ENCODE measurements at places on chromosomes 7 and 10. TPM values are rescaled to one million over a fixed set of nuclear protein-coding genes. Genes with fewer than 3 reads are reported as not detected.

The ZC3HAV1L gene
- total RNA-seq: 2.0 TPM

The ASIC3 gene
- total RNA-seq: 19.7 TPM

The C7orf33 gene
- total RNA-seq: not detected

The RAPGEF5 gene
- 0.23 TPM for total RNA-seq

The TMEM60 gene
- total RNA-seq: 7.1 TPM

The GALNT17 gene
- total RNA-seq: not detected

The MYO3A gene
- total RNA-seq: not detected

The ETV1 gene
- not detected for total RNA-seq

The DDX56 gene
- total RNA-seq: 92.7 TPM

The GDF2 gene
- total RNA-seq: not detected

The NEUROG3 gene
- 0.18 TPM for total RNA-seq

DNA sequence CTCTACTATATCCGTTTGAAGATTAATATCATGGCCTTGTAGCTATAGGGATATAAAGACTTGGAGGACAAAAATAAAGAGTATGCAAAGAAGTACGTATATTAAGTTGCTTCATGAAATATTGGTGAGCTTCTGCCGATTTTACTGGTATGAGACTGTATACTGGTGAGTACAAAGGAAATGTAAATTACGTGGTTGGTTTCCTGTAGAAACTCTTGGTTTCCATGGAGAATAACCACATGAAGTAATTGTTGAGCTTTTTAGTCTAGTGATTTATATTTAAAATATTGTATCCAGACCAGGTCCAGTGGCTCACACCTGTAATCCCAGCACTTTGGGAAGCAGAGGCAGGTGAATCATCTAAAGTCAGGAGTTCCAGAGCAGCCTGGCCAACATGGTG is 32.2 kb upstream of the GLI3 start:
- no peak for DNase-seq

DNA sequence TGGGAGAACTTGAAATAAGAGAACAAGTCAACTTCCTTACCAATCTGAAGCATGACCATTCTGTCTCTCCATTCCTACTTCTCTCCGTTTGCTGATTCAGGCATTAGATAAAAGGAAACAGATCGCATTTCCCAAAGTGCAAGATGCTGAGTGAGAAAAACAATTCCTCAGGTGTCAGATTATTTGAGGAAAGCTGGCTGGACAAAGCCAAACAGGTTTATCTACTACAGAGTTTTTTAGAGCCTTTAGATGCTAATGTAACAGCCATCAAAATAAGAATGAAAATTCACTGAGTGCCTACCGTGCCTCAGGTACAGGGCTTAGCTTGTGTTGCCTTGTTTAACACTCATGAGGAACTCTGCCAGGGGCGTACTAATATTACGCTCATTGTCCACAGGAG is 135.9 kb upstream of the MBL2 start:
- no peak for DNase-seq

GRCh38 chr7:112692333-112692732 is 97.9 kb downstream of the TMEM168 start:
- no peak for DNase-seq

- no peak for DNase-seq
Observed at GRCh38 chr7:93890041-93890463, 501 bp downstream of the TFPI2 start.

DNA sequence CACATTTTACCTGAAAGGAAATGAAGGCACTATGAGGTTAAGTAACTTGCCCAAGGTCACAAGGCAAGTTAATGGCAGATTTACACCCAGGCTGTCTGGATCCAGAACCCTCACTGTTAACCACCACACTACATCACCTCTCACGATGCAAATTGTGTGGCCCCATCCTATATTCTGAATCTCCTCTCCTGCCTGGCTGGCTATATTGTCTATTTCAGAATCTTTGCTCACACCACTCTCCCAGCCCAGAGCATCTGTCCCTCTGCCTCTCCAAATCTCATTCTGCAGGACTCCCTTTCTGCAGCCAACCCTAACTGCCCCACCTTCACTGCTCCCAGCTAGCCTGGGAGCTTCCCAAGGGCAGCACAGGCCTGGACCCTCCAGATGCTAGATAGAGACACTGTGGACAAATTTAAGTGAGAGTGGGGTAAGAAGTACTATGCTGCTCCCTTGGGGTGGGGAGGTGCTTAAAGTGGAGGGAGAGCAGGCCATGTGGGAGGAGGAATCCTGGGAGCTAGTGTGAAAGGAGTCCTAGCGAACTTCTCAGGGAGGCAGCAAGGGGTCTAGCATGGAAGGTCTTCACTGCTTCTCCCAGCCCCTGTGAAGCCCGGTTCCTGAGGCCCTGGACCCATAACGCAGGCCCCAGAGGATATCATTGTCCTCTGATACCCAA is 786 bp downstream of the CUEDC2 start:
- DNase-seq: no peak

DNA sequence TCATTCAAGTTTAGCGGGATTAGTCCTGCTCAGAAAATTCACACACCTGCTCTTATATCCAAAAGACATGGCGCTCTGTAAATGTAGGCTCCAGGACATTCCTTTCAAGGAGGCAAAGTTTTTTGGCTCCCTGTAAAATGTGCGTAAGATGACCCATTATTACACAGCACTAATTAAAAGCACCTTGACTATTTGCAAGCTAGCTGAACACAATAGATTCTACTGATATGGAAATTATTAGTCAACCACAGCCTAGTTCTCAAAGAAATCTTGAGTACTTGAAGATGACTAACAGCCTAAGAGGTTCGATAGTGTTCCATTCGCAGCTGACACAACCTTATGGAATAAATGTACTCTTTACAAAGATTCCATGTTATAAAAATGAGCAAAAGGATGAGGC is 175.2 kb downstream of the BMPER start:
- no peak for DNase-seq

DNA sequence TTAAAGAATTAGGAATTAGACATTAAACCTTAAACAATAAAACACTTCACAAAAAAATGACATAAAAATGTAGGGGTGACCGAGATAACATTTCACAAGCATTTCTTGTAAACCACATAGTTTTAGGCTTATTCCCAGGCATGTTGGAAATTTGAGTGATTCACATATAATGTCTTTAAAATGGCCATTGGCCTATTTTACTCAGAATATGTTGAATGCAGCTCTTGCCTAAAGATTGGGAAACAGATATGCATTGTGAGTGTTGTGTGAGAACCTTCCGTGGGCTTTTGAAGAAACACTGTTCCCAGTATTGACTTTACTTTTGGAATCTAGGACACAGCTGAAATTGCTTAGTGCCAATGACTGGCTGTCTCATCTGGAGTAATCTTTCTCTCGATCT is 79.6 kb downstream of the ARL5B start:
- DNase-seq: no peak

GRCh38 chr7:79272066-79272669 is 181.3 kb downstream of the MAGI2 start:
- no peak for DNase-seq

DNA sequence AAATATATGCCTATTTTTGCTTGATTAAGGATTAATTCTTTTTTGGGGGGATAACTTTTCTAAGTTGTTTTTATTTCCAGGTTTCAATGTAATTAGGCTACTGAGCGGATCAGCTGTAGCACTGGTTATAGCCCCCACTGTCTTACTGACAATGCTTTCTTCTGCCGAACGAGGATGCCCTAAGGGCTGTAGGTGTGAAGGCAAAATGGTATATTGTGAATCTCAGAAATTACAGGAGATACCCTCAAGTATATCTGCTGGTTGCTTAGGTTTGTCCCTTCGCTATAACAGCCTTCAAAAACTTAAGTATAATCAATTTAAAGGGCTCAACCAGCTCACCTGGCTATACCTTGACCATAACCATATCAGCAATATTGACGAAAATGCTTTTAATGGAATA is 1.0 kb downstream of the LRRTM3 start:
- no peak for DNase-seq

GRCh38 chr7:44408596-44408995 is 81.9 kb downstream of the NUDCD3 start:
- DNase-seq: no peak

DNA sequence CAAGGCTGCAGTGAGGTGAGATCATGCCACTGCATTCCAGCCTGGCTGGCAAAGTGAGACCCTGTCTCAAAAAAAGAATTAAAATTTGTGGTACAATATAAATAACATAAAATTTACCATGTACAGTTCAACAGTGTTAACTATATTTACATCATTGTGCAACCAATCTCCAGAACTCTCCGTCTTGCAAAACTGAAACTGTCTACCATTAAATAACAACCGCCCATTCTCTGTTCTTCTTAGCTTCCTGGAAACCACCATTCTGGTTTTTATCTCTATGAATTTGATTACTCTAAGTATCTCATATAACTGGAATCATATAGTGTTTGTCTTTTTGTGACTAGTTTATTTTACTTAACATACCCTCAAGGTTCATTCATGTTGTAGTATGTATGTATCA is 167.6 kb downstream of the AUTS2 start:
- DNase-seq: no peak

DNA sequence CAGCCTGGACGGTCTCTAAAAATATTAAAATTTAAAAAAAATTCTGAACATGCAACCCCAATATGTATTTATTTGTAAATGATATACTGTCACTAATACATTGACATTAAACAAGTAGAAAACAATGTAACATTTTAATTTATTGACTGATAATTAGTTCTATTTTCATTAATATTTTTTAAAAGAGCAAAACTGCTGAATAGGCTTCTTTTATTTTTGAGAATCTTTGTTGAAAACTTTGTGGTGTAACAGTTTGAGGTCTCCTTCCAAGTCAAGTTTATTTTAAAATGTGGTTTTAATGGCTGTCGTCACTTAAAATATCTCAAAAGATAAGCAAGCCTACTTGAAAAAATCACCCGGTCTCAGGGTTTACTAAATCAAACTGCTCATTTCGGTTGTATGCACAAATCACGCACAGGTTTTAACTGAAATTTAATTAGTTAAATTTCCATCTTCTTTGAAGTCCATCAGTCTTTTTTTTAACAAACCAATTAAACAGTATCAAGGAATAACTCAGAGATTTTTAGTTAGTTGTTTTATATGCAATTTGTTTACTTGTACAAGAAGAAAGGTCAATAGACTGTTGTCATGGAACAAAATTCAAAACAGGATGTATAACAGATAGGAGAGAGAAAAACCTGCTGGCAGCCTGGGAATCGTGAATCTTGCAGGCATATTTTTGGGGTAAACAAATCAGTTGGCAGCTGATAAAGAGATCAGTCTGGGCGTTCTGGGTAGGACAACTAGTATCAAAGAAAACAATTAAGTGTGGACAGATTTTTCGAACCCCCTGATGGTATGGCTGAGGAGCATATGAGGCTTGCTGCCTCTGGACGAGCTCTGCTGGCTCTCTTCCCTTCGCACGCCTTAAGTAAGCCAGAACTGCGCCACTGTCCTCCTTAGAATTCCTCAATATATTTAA is 9.7 kb upstream of the EDRF1 start:
- no peak for DNase-seq

DNA sequence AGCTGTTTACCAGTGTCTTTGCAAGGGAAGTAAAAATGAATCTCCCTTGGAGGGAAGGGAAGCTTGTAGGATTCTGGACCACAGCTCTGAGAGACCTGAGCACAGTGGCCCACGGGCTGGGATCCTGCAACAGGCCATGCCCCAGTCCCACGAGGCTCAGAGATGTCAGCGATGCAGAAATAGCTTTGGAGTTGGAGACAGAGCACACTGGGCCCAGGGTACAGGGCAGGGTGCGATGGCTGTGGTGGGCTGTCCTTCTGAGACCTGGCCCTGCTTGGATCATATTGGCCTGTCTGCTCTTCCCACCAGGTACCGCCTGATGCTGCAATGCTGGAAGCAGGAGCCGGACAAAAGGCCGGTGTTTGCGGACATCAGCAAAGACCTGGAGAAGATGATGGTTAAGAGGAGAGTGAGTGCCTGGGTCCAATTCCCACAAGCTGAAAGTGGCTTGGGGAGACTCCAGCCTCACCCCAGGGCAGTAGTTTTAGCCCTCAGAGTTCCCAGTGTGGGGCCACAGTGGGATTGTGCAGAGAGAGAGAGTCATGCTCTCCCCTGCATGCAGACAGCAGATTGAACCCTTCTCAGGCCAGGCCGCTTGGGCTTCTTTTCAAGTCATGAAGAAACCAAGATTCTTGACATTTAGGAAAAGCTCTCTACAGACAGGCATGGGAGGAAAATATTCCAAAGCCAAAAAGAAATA is 13.5 kb upstream of the CSGALNACT2 start:
- no peak for DNase-seq

Measured in activated naive CD4-positive, alpha-beta T cell treated with anti-CD3 and anti-CD28 coated beads, Interleukin-2, amount 50 U/mL, for 72 hours (primary cell).